ENCODE measurements at places on chromosomes 16 and 17. TPM values are rescaled to one million over a fixed set of nuclear protein-coding genes. Genes with fewer than 3 reads are reported as not detected.

The NAGS gene
- 0.60 TPM for total RNA-seq

The MMP25 gene
- total RNA-seq = 3.0 TPM

The KRT33A gene
- total RNA-seq = not detected

The AOC3 gene
- total RNA-seq = 136 TPM

The CRLF3 gene
- total RNA-seq = 16.8 TPM

The RAPGEFL1 gene
- total RNA-seq = 4.7 TPM

The NHLRC4 gene
- 1.1 TPM for total RNA-seq

The ALDH3A1 gene
- total RNA-seq = 3.8 TPM

The PROCA1 gene
- total RNA-seq = 1.9 TPM

All from omental fat pad (tissue), 4 donors.